ENCODE measurements at places on chromosomes 6 and 20. TPM values are rescaled to one million over a fixed set of nuclear protein-coding genes. Genes with fewer than 3 reads are reported as not detected.

GRCh38 chr6:71029555-71029954 lies 72.7 kb upstream of the B3GAT2 start:
- no peaks in the 10 kb centered on the region for H3K4me1 ChIP-seq
- no peak for DNase-seq
- no peaks in the 10 kb centered on the region for H3K36me3 ChIP-seq
- H3K27me3 ChIP-seq: no peaks in the 10 kb centered on the region
- no peak overlapping the region for H3K27ac ChIP-seq

The DNAJC5 gene
- 38.1 TPM for total RNA-seq

GRCh38 chr6:102114402-102114801 lies 720.9 kb downstream of the GRIK2 start:
- H3K27ac ChIP-seq: no peak overlapping the region
- H3K4me3 ChIP-seq: no peak overlapping the region
- H3K4me1 ChIP-seq: no peaks in the 10 kb centered on the region
- H3K36me3 ChIP-seq: no peaks in the 10 kb centered on the region

GRCh38 chr6:21823371-21823770 lies 229.8 kb downstream of the SOX4 start:
- no peak for DNase-seq
- no peak overlapping the region for H3K27ac ChIP-seq
- no peaks in the 10 kb centered on the region for H3K27me3 ChIP-seq
- H3K4me3 ChIP-seq: no peak overlapping the region
- H3K36me3 ChIP-seq: no peaks in the 10 kb centered on the region

GRCh38 chr6:163937071-163937470 lies 522.6 kb downstream of the QKI start:
- H3K36me3 ChIP-seq: no peaks in the 10 kb centered on the region
- no peak for DNase-seq
- no peak overlapping the region for H3K27ac ChIP-seq
- H3K27me3 ChIP-seq: no peaks in the 10 kb centered on the region
- no peak overlapping the region for H3K4me3 ChIP-seq

GRCh38 chr20:36234771-36235320 lies 1.4 kb upstream of the AAR2 start:
- H3K36me3 ChIP-seq: no peaks in the 10 kb centered on the region
- no peak overlapping the region for H3K4me3 ChIP-seq
- peaks cover 22% of the 10 kb centered on the region for H3K4me1 ChIP-seq
- DNase-seq: no peak
- H3K27me3 ChIP-seq: no peaks in the 10 kb centered on the region

- no peak overlapping the region for H3K4me3 ChIP-seq
- peaks cover 10% of the 10 kb centered on the region for H3K27me3 ChIP-seq
- H3K4me1 ChIP-seq: no peaks in the 10 kb centered on the region
- peak; percentile 56 for DNase-seq
Observed at GRCh38 chr20:63246490-63247288, 7.6 kb downstream of the NKAIN4 start.

DNA sequence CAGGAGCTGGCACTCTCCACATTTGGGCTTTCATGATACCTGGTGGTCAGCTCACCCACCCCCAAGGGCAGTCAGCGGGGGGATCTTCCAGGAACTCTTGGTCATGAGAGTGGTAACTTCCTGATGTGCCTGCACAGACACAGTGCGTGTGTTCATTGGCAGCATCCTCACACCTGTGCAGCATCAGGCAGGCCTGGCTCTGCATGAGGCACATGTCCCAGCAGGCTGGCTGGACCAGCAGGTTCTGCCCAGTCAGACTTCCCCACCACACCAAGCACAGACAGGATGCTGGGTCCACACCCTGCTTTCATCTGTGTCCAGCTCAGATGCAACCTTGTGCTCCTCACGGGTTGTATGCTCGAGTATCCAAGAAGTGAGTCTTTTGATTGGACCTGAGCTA lies 15.7 kb upstream of the UNC93A start:
- no peaks in the 10 kb centered on the region for H3K36me3 ChIP-seq
- no peaks in the 10 kb centered on the region for H3K27me3 ChIP-seq
- no peak overlapping the region for H3K27ac ChIP-seq

Data from heart left ventricle (tissue), 16 donors.